ENCODE measurements at places on chromosomes 1 and 21. TPM values are rescaled to one million over a fixed set of nuclear protein-coding genes. Genes with fewer than 3 reads are reported as not detected.

GRCh38 chr1:178066908-178067614 lies 26.8 kb upstream of the RASAL2 start:
- H3K27ac ChIP-seq: no peak overlapping the region
- no peak overlapping the region for H3K4me3 ChIP-seq
- no peaks in the 10 kb centered on the region for H3K36me3 ChIP-seq
- H3K4me1 ChIP-seq: no peaks in the 10 kb centered on the region
- no peak for DNase-seq
- no peaks in the 10 kb centered on the region for H3K27me3 ChIP-seq

GRCh38 chr1:151616505-151616849 lies 4.6 kb downstream of the SNX27 start:
- H3K27ac ChIP-seq: no peak overlapping the region
- H3K27me3 ChIP-seq: no peaks in the 10 kb centered on the region
- DNase-seq: no peak
- H3K4me3 ChIP-seq: no peak overlapping the region
- no peaks in the 10 kb centered on the region for H3K36me3 ChIP-seq

GRCh38 chr1:41519667-41520066 lies 35.2 kb upstream of the EDN2 start:
- H3K4me3 ChIP-seq: no peak overlapping the region
- peak; percentile 53 for DNase-seq
- H3K36me3 ChIP-seq: no peaks in the 10 kb centered on the region
- H3K27ac ChIP-seq: no peak overlapping the region
- no peaks in the 10 kb centered on the region for H3K27me3 ChIP-seq

- no peaks in the 10 kb centered on the region for H3K4me1 ChIP-seq
- DNase-seq: no peak
- H3K27ac ChIP-seq: no peak overlapping the region
- no peaks in the 10 kb centered on the region for H3K36me3 ChIP-seq
- H3K4me3 ChIP-seq: no peak overlapping the region
These were observed 148.7 kb upstream of the NR5A2 start for GRCh38 chr1:199878823-199879222.

GRCh38 chr1:3625151-3625907 lies 514 bp downstream of the TPRG1L start:
- H3K36me3 ChIP-seq: peaks cover 31% of the 10 kb centered on the region
- peaks cover 18% of the 10 kb centered on the region for H3K4me1 ChIP-seq
- DNase-seq: peak; percentile 95
- no peaks in the 10 kb centered on the region for H3K27me3 ChIP-seq
- H3K27ac ChIP-seq: peak overlapping the region; percentile 5

DNA sequence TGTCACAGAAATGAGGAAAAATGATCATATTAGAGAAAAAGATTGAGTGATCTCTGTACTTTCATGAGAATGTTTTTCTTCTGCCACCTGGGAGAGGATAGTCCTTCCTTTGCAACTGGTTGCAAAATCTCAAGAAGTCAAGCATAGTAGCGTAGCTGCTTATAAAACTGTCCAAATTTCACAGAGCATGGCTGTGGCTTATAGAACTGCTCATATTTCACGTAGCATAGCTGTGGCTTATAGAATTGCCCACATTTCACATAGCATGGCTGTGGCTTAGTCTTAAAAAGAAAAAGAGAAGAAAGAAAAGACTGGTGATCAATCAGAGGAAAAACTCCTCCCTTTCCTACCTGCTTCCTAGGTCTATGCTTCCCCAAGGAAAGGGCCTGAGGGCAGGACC lies 329.5 kb downstream of the SIPA1L2 start:
- H3K36me3 ChIP-seq: no peaks in the 10 kb centered on the region
- H3K27me3 ChIP-seq: no peaks in the 10 kb centered on the region
- no peak overlapping the region for H3K4me3 ChIP-seq
- DNase-seq: no peak
- no peaks in the 10 kb centered on the region for H3K4me1 ChIP-seq
- H3K27ac ChIP-seq: no peak overlapping the region

GRCh38 chr21:44838039-44838895 lies 20.4 kb upstream of the SUMO3 start:
- no peak overlapping the region for H3K4me3 ChIP-seq
- peaks cover 10% of the 10 kb centered on the region for H3K27me3 ChIP-seq
- no peak overlapping the region for H3K27ac ChIP-seq
- H3K4me1 ChIP-seq: peaks cover 4% of the 10 kb centered on the region

GRCh38 chr1:28517649-28517999 lies 11.8 kb downstream of the RCC1 start:
- peaks cover 6% of the 10 kb centered on the region for H3K36me3 ChIP-seq
- H3K4me1 ChIP-seq: peaks cover 18% of the 10 kb centered on the region
- peak overlapping the region; percentile 76 for H3K4me3 ChIP-seq
- H3K27ac ChIP-seq: peak overlapping the region; percentile 44

- peaks cover 38% of the 10 kb centered on the region for H3K36me3 ChIP-seq
- H3K4me1 ChIP-seq: peaks cover 18% of the 10 kb centered on the region
- peak; percentile 90 for DNase-seq
- no peaks in the 10 kb centered on the region for H3K27me3 ChIP-seq
- peak overlapping the region; percentile 94 for H3K4me3 ChIP-seq
- H3K27ac ChIP-seq: peak overlapping the region; percentile 67
These were observed 3.0 kb downstream of the HLX start for GRCh38 chr1:220882061-220882891.

DNA sequence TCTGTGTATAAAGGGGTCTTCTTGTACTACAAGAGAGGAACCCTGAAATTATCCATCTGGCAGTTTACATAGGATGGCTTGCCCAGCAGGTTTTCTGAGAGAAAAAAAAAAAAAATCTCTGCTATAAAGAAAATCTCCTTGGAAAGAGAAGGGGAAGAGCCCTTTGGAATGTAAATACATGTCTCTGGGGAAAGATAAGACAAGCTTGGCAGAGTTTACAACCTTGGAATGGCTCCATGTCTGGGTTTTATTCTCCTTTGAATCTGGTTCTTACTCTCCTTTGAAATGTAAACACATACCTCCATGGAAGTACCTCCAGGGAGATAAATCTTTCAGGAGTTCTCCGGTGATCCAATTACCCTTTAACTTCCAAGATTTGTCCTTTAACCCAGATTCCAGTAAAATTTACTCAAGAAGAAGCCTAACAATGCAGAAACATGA lies 45.1 kb upstream of the DNAH14 start:
- no peak overlapping the region for H3K4me3 ChIP-seq
- DNase-seq: peak; percentile 10
- no peak overlapping the region for H3K27ac ChIP-seq
- no peaks in the 10 kb centered on the region for H3K36me3 ChIP-seq
- peaks cover 9% of the 10 kb centered on the region for H3K27me3 ChIP-seq

- no peaks in the 10 kb centered on the region for H3K27me3 ChIP-seq
- H3K4me1 ChIP-seq: no peaks in the 10 kb centered on the region
- no peaks in the 10 kb centered on the region for H3K36me3 ChIP-seq
These were observed 41.6 kb upstream of the SLC45A1 start for GRCh38 chr1:8276173-8276914.

GRCh38 chr1:25826571-25826970 lies 6.8 kb downstream of the MTFR1L start:
- no peak overlapping the region for H3K4me3 ChIP-seq
- H3K36me3 ChIP-seq: peaks cover 52% of the 10 kb centered on the region
- no peak overlapping the region for H3K27ac ChIP-seq
- peaks cover 5% of the 10 kb centered on the region for H3K4me1 ChIP-seq

DNA sequence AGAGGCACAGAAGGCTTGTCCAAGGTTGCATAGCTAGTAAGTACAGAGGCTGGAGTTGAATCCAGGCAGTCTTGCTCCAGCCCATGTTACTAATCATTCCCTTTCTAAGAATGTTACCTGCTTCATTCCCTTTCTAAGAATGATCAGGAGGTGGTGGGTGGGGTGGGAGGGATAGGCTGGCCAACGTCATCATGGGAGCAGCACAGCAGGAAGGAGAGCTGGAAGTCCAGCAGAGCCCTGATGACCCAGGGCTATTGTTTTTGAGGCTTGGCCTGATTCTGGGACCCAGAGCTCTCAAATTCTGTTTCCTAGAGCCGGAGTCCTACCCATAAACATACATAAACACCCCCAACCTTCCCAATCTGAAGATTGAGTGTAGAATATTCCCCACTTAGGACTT lies 11.8 kb upstream of the CSF1 start:
- no peak overlapping the region for H3K27ac ChIP-seq
- no peak overlapping the region for H3K4me3 ChIP-seq
- peaks cover 10% of the 10 kb centered on the region for H3K4me1 ChIP-seq
- H3K36me3 ChIP-seq: no peaks in the 10 kb centered on the region
- DNase-seq: peak; percentile 62

DNA sequence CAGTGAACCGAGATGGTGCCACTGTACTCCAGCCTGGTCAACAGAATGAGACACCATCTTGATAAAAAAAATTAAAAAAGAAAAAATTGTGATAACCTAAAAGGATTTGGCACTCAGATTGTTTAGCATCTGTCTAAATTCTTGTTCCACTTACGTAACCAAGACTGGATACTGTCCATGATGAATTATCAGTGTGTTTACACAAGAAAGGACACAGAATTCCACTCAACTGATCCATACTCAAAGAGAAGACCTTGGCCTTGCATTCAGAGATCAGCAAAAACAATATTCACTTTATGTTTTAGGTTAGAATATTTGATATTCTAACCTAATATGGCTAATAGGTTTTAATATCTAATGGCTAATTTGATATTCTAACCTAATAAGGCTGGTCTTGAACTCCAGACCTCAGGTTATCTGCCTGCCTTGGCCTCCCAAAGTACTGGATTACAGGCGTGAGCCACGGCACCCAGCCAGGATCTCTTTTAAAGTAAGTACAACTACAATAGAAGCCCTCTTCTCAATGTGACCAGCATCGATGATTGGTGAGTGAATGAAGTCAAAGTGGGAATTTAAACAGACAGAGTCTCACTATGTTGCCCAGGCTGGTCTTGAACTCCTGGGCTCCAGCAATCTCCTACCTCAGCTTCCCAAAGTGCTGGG lies 43.1 kb upstream of the COX20 start:
- H3K4me3 ChIP-seq: no peak overlapping the region
- H3K27ac ChIP-seq: no peak overlapping the region
- DNase-seq: peak; percentile 90
- peaks cover 7% of the 10 kb centered on the region for H3K4me1 ChIP-seq

DNA sequence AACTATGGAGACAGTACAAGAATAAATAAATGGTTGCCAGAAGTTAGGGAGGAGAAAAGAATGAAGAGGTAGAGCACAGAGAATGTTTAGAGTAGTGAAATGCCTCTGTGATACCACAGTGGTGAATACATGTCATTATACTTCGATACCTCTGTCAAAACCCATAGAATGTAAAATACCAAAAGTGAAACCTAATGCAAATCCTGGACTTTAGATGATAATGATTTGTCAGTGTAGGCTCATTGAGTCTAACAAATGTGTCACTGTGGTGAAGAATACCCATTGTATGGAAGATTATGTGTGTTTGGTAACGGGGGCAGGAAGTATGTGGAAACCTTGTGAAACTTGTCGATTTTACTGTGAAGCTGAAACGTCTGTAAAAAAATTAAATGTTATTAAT lies 1106.5 kb upstream of the TMPRSS15 start:
- H3K27me3 ChIP-seq: no peaks in the 10 kb centered on the region
- no peaks in the 10 kb centered on the region for H3K36me3 ChIP-seq
- DNase-seq: no peak
- no peak overlapping the region for H3K27ac ChIP-seq
- H3K4me1 ChIP-seq: no peaks in the 10 kb centered on the region

- DNase-seq: no peak
- peak overlapping the region; percentile 99 for H3K27ac ChIP-seq
- H3K4me3 ChIP-seq: peak overlapping the region; percentile 81
- H3K36me3 ChIP-seq: no peaks in the 10 kb centered on the region
- peaks cover 7% of the 10 kb centered on the region for H3K27me3 ChIP-seq
These were observed 2.3 kb downstream of the ATP1A1 start for GRCh38 chr1:116375148-116375886.

- peaks cover 4% of the 10 kb centered on the region for H3K4me1 ChIP-seq
- H3K36me3 ChIP-seq: no peaks in the 10 kb centered on the region
These were observed 15.3 kb downstream of the PYCR2 start for GRCh38 chr1:225908773-225909172.

GRCh38 chr1:145706086-145706664 lies 993 bp downstream of the PDZK1 start:
- no peak overlapping the region for H3K4me3 ChIP-seq
- no peak overlapping the region for H3K27ac ChIP-seq
- H3K36me3 ChIP-seq: no peaks in the 10 kb centered on the region
- peaks cover 10% of the 10 kb centered on the region for H3K4me1 ChIP-seq
- no peaks in the 10 kb centered on the region for H3K27me3 ChIP-seq

- H3K4me3 ChIP-seq: no peak overlapping the region
- H3K27ac ChIP-seq: no peak overlapping the region
- no peaks in the 10 kb centered on the region for H3K27me3 ChIP-seq
- DNase-seq: peak; percentile 89
- H3K36me3 ChIP-seq: peaks cover 96% of the 10 kb centered on the region
- H3K4me1 ChIP-seq: peaks cover 4% of the 10 kb centered on the region
These were observed 18.4 kb downstream of the COL6A2 start for GRCh38 chr21:46116189-46116775.

DNA sequence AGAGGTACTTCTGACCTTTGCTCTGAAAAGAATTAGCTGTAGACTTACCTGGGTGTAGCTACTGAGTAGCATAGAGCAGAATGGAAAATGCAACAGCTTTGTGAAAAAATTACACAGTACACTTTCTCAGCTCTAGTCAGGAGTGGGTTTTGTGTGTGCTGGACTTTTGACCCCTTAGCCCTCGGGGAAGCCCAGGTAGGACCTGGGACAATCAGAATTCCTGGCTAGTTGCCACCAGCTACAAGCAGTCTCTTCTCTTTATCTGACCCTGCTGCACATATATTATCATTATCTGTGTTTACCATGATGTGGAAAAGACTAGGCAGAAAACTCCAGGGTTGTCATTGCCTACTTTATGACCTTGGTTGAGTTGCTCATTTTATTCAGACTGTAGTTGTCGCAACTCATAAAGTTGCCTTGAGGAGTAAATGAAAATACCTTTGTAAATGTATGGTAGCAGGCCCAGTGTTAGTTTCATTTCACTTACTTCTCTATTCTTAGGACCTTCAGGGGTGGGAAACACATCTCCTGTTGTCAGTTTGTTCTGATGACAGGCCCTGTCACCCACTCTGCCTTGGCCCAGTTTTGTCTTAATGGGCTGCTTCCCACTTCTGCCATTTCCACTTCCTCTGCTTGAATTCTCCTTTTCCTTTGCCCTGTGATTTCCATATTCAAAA lies 5.4 kb downstream of the NEK7 start:
- no peak for DNase-seq
- peaks cover 31% of the 10 kb centered on the region for H3K4me1 ChIP-seq
- peaks cover 21% of the 10 kb centered on the region for H3K36me3 ChIP-seq
- no peak overlapping the region for H3K27ac ChIP-seq

- peaks cover 12% of the 10 kb centered on the region for H3K27me3 ChIP-seq
- no peaks in the 10 kb centered on the region for H3K4me1 ChIP-seq
- H3K4me3 ChIP-seq: no peak overlapping the region
- DNase-seq: no peak
- no peak overlapping the region for H3K27ac ChIP-seq
These were observed 45.4 kb upstream of the TARDBP start for GRCh38 chr1:10967090-10967489.

Gene VCAM1
- total RNA-seq: 511 TPM

Gene LIN28A
- total RNA-seq: not detected

Gene USH2A
- total RNA-seq: under 0.01 TPM

Gene PSRC1
- total RNA-seq: 5.4 TPM

Gene NHLH1
- under 0.01 TPM for total RNA-seq

Gene KRTAP21-2
- total RNA-seq: not detected

Gene KANK4
- under 0.01 TPM for total RNA-seq
